ENCODE measurements at places on chromosomes 6 and 20.

DNA sequence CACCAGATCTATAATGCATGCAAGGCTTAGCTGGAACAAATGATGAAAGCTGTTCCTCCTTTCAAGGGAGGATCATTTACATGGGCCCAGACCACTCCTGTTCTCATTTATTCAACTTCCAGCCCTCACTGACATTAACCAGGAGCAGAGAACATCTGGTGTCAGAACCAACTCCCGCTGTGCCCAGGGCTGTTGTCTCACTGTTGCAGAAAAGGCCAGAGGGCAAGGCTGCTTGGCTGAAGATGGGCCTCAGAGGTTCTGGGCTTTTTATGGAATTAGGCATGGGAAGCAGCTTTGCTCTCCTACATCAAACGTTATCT is 164.2 kb downstream of the GMPR start:
- peak; percentile 57 for DNase-seq

- no peak for DNase-seq
Measured at GRCh38 chr6:136945711-136946121, 23.6 kb downstream of the SLC35D3 start.

GRCh38 chr6:33978412-33979150 is 167.3 kb downstream of the GRM4 start:
- no peak for DNase-seq

GRCh38 chr20:60667641-60668040 is 584.4 kb upstream of the CDH4 start:
- no peak for DNase-seq

GRCh38 chr6:72724545-72724944 is 102.7 kb downstream of the KCNQ5 start:
- DNase-seq = peak; percentile 5

GRCh38 chr20:12180107-12180661 is 262.5 kb downstream of the BTBD3 start:
- no peak for DNase-seq

GRCh38 chr6:134328792-134329191 is 10.9 kb upstream of the SGK1 start:
- DNase-seq = no peak

DNA sequence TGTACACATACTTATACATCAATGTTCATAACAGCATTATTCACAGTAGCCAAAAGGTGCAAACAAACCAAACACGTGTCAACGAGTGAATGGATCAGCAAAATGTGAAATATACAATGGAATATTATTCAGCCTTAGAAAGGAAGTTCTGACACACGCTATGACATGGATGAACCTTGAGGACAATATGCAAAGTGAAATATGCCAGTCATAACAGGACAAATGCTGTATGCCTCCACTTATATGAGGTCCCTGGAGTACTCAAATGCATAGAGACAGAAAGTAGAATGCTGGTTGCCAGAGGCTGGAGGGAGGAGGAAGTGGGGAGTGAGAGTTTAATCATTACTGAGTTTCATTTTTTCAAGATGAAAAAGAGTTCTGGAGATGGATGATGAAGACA is 37.8 kb upstream of the IGF2R start:
- DNase-seq = no peak

DNA sequence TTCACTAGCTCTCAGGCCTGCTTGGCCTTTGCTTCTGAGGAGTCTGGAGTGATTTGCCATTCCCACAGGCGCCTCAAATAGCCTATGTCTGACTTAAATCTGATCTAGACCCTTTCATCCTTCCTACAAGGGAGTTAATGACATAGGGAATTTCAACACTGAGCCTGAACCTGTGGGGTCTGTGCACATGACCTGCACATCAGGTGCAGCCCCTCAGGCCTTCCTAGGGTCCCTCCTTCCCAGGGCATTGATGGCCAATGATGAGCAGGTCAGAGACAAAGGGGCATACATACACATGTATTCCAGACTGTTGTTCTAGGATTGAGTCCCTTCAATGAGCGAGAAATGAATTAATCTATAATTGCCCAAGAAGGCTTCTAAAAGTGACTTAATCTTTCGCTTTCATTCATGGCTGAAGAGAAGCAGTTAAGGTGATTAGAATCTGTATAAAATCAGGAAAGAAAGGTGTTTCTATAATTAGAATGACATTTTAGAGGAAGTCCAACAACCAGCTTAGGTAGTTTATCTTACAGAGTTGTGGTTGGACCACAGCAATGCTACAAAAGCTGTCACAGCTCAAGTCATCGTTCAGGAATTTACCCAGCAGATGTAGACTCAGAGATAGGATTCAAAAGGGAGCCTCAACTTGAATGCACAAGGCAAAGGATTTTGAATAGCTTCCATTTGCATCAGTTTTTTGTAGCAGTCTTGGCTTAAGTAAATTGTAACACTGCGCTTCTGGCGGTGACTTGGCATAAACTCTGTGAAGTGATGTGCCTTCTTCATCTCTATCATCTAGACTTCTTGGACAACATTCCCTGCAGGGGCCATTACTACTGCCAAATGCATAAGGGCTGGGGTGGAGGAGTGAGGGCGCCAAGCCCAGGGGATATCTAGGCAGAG is 27.0 kb upstream of the TBC1D7 start:
- DNase-seq = peak; percentile 91

DNA sequence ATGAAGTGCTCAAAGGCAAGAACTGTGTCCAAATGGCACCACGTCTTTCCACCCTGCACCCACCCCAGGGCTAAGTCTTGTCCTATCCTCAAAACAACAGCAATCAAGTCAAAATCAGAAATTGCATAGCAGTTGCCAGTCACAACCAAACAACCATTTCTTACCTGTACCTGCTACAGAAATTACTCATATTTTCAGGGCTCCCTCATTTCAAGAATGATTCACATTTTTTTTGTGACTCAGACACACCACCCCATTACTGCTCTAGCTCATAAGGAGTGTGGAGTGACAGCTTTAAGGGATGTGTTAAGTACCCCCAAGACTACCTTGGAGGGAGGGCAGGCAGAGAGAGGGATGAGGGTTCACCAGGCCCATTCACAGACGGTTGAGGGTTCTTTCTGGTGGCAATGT is 111.7 kb downstream of the TRERF1 start:
- peak; percentile 30 for DNase-seq

- no peak for DNase-seq
Measured at GRCh38 chr20:47524015-47524784, 22.5 kb downstream of the NCOA3 start.

DNA sequence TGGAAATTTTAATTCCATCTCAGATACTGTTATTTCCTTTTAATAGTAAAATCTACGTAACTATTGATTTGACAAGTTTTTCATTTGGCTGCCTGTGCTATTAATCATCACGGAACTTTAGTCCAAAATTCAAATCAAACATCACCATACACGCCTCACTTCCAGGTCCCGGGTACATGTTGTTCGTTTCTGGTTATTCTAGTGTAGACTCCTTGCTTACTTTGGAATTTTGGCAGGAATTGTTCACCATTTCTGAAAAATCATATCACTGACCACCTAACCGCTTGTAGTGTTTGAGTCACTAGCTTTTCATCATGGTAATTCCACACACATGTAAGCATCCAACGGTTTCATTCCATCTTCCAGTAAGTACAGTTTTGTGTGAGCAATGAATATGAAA is 98.0 kb upstream of the NHSL1 start:
- DNase-seq = peak; percentile 93

DNA sequence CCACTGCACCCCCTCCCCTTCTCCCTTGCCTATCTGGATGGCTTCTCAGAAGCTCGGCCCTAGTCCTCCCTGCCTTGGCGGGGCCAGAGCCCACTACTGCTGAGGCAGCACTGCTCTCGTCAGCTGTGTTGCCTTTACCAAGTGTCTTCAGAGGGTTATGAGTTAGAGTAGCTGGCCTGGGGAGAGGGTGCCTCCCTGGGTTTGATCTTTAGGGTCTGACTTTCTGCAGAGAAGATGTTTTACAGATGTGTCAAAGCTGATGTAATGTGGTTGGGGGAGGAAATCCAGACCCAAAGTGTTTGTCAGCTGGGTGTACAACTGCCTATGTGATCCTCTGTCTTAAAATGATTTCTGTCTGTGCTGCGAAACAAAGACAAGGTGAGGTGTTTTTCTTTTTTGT is 30.4 kb upstream of the PI16 start:
- peak; percentile 47 for DNase-seq

GRCh38 chr20:51275826-51276225 is 252.9 kb upstream of the KCNG1 start:
- DNase-seq = peak; percentile 82

- DNase-seq = peak; percentile 66
Measured at GRCh38 chr20:34473262-34473883, 42.8 kb upstream of the DYNLRB1 start.

DNA sequence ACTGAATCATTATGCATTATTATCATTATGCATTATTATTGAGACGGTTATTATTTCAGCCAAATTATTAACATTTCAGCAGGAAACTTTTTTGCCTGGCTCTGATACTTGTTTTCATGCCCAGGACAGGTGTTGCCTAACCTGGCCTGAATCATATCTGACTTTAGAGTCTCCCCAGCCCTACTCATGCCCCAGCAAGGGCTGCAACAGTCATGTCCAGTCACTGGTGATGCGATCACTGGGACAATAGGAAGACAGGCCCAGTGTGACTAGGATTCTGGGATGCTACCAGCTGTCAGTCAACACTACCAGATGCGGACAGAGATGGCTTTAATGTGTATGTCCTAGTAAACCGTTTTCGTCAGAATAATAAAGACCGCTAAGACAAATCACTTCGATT is 285.0 kb downstream of the KHDC1L start:
- DNase-seq = no peak

GRCh38 chr6:9224539-9224938 is 789.2 kb upstream of the SLC35B3 start:
- DNase-seq = no peak

GRCh38 chr6:15183979-15184378 is 61.9 kb upstream of the JARID2 start:
- no peak for DNase-seq

DNA sequence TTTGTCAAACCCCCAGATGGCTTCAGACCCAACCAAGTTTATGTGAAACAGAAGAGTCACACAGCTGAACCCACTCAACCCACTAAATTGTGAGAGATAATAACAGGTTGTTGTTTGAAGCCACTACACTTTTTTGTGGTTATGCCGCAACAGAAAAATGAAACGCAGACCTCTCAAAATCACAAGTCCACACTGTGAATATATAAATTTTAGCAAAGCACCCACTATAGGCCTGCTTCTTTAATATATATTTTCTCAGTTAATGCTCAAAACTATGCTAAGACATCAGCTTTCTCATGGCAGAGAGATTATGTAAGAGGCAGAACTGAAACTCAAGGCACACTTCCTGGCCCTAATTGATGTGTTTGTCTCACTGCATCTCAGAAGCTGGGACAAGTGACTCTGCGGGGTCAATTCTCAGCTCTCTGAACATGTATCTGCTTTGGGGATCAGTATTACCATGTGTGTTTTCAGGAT is 27.7 kb downstream of the MAP3K5 start:
- no peak for DNase-seq

DNA sequence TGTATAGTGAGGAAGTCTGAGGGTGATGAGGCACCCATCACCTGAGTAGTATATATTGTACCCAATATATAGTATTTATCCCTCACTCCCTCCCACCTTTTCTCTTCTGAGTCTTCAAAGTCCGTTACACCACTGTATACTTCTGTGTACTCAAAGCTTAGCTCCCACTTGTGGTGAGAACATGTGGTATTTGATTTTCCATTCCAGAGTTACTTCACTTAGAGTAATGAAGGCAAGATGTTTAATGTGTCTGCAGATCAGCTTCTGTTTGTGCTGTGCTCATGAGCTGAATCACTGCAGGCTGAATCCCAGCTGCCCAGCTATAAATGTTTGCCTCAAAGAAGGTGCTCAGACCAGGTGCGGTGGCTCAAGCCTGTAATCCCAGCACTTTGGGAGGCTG is 139.3 kb upstream of the FOXA2 start:
- DNase-seq = peak; percentile 70

GRCh38 chr6:170221753-170222400 is 69.0 kb downstream of the DLL1 start:
- no peak for DNase-seq

GRCh38 chr6:154622618-154623336 is 110.4 kb upstream of the SCAF8 start:
- DNase-seq = no peak

- no peak for DNase-seq
Measured at GRCh38 chr20:17909869-17910321, 58.7 kb downstream of the SNX5 start.

DNA sequence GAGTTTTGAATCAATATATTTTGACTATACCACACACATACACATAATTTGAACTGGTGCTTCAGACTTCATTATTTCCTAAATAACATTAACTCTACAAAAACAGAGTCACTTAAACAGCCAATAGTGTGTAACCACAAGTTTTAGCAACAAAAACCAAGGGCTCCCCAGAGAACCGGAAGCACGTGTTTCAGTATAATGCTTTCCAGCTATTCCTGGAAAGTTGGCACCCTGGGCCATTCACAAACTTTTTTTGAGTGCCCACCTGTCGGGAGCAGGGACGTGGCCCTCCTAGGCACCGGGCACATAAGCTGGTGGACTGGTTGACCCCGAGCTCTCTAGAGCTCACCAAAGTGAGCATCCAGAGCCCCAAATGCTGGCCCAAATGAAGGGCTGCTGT is 1.9 kb upstream of the SLC35D3 start:
- peak; percentile 22 for DNase-seq

DNA sequence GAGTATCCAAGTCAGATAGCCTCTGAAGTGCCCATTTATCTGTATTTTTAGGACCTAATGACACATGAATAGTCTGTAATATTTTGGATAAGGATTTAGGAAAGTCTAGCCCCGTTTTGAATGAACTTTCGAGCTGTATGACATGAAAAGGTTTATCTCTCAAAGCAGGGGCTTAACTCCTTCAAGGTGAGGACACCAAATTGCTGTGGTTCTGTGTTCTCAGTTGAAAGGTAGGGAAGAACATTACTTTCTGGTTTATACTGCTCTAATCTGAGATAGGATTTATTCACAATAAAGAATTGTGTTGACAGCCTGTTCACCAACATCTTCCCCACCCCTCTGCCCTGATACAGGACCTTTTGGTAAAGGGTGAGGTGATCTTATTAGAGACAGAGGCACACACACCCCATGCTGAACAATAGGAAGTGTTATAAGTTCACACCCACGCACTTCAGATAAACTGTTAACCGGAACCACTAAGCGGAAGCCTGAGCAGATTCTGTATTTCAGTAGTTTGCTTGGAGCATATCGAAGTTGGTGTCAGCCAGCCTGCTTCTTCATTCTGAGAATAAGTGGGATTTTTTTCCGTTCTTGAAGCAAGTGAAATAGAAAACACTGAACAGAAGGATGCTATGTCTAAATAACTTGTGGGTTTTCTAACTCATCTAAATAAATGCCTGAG is 223.3 kb downstream of the TMEM242 start:
- DNase-seq = no peak
